ENCODE measurements at places on chromosomes 16 and 17.

GRCh38 chr17:45336390-45337182 is 19.8 kb upstream of the MAP3K14 start:
- DNase-seq, result no peak

GRCh38 chr17:46796524-46796923 is 22.0 kb downstream of the WNT3 start:
- DNase-seq, result no peak

DNA sequence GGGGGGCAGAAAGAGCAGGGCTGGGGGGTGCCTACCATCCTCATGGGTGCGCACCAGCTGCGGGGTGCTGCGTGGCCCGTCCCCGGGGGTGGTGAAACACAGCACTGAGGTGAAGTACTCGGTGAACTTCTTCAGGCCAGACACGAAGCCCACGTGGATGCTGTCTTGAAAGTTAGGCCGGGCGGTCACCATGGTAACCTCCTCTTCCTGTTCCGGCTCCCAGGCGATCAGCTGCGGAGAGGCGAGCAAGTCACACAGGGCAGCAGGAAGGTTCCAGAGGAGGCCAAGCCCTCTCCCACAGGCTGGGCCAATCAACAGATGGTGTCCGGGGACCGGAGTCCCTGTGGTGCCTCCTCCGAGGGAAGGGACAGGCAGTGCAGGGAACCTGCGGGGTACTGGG is 90.1 kb upstream of the CDC42EP4 start:
- no peak for DNase-seq

GRCh38 chr16:62254372-62254771 is 218.1 kb upstream of the CDH8 start:
- no peak for DNase-seq

GRCh38 chr17:21679256-21680146 is 12.8 kb upstream of the KCNJ18 start:
- DNase-seq, result no peak

DNA sequence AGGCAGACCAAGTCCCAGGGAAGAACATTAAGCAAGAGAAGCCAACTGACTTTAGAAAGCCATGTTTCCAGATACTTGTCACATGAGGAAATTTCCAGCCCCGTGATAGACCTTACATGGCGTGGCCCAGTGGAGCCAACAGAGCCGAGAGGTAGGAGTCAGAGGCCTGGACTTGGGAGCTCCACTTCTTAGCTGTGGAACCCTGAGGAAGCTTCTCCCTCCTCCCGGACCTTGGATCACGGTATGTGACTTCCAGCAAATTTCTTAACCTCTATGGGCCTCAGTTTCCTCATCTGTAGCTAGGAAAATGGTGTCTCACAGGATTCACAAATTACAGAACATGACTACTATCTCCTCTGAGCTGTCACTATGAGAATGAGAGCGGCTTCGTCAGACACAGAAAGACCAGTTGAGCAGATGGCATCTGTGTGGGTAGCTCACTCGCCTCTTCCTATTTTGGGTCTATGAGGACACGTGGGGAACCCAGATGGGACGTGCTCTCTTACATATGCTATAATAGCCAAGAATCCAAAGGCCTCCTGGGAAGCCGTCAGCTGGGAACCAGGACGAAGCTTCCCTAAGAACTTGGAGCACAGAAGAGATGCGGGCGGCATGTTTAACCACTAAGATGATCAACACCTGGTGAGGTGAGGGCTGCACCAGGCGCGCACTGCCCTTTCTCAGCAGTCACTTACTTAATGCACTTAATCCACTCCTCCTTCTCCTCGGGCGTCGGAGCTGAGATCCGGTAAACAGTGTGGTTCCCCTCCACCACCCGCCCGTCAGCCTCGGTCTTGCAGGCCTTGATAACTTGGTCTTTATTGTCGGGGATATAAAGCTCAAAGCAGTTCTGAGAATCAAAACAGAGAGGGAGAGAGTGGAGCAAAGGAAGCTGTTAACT is 102.3 kb downstream of the CYTH1 start:
- DNase-seq, result no peak

- no peak for DNase-seq
Observed at GRCh38 chr17:73284354-73284753, 22.7 kb upstream of the CPSF4L start.

DNA sequence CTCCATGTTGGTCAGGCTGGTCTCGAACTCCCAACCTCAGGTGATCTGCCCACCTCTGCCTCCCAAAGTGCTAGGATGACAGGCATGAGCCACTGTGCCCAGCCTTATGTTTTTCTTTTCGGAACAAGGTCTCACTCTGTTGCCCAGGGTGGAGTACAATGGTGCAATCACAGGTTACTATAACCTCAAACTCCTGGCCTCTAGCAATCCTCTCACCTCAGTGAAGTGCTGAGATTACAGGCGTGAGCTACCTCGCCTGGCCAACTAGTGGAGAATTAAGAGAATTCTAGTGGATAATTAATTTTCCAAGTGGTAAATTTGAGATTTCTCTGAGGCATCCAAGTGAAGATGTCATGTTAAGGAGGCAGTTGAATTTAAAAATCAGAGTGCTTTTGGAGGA is 2.9 kb upstream of the FBXO47 start:
- DNase-seq, result no peak

- DNase-seq, result no peak
Observed at GRCh38 chr16:24988593-24989338, 26.4 kb downstream of the ARHGAP17 start.

- DNase-seq, result peak; percentile 42
Observed at GRCh38 chr16:67246756-67247191, 507 bp downstream of the FHOD1 start.

DNA sequence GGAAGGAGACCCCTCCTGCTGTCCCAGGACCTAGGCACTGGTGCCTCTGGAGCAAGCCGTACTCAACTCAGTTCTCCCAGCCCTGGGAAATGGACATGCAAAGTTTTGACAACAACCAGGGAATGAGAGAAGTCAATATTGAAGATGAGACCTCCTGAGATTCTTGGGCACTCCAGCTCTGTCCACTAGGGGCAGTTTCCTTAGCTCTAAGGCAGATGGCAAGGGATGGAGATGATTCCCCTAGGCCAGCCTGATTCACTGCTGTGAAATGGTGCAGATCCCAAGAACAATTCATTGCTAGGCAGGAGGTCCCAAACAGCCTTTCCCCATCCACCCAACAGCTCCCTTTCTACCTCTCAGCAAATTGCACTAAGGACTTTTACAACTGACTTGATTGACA is 20.5 kb upstream of the SDR42E2 start:
- DNase-seq, result no peak

DNA sequence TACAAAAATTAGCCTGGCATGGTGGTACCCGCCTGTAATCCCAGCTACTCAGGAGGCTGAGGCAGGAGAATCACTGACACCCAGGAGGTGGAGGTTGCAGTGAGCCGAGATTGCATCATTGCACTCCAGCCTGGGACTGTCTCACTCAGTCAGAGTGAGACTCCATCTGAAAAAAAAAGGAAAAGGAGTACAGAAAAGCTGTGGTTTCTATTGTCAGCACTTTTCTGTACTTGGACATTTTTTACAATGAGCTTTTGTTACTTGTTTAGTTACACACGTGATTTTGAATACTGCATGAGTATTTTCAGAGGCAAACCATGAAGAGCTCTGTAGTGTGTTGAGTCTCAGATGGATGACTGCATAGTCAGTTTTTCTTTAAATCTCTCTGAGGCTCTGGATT is 26.3 kb downstream of the ZC3H18 start:
- DNase-seq, result no peak

GRCh38 chr17:57898487-57899311 is 48.9 kb upstream of the MRPS23 start:
- DNase-seq, result no peak

Measured in NCI-H187 (cell line).